Activated T-helper 9 cell treated with anti-CD3 and anti-CD28 coated beads, Interleukin-2, amount 50 U/mL, for 16 hours (primary cell): ENCODE measurements at places on chromosomes 6 and 20.

GRCh38 chr6:117536317-117536716 lies 53.8 kb downstream of the DCBLD1 start:
- no peak for DNase-seq

- DNase-seq: no peak
These were observed 56.5 kb downstream of the ZNF831 start for GRCh38 chr20:59220161-59220560.

- no peak for DNase-seq
These were observed 21.0 kb downstream of the NOL7 start for GRCh38 chr6:13635948-13636658.

DNA sequence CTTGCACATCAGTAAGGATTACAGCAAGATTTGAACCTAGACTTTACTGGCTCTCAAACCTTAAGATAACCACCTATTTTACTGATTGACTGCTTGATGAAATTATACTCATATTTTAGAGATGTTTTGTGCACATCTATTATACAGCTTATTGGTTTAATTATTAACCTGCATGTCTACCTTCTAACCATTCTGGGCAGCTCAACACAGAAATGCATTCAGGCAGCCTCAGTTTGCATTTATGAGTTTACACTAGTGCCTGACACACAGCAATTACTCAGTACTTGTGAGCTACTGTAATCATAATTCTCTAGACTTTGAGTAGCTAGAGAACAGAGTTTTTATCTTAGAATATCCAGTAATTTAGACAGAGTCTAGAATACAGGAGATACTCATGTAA lies 273.9 kb upstream of the THEMIS start:
- no peak for DNase-seq

- no peak for DNase-seq
These were observed 263.4 kb downstream of the ARHGAP18 start for GRCh38 chr6:129446272-129447197.

DNA sequence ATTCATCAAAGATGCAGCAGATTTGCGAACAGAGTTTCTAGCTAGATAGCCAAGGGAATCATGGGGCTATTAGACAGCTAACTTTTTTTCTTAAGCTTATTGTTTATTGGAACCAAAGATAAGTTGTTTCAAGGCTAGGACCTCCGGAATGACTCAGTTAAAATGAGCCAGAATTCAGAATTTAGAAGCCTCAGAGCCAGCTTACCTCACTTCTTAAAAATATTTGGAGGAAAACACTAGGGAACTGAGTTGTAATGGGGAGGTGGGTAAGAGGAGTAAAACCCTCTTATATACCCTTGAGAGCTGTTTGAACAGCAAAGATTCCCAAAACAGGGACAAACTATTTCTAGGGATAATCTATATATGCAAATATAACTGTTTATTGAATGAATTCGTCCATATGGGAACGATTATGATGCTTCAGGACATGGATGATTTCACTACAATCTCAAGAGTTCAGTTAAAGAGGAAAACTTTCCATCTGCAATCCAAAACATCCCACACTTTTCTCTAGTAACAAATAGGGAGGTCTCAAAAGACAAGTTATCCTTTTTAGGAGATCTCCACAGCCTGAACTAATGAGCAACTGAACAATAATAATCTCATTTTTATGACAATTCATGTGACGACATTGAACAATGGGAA lies 12.6 kb upstream of the CARMIL1 start:
- no peak for DNase-seq

GRCh38 chr6:153084393-153084792 lies 46.7 kb downstream of the RGS17 start:
- no peak for DNase-seq

DNA sequence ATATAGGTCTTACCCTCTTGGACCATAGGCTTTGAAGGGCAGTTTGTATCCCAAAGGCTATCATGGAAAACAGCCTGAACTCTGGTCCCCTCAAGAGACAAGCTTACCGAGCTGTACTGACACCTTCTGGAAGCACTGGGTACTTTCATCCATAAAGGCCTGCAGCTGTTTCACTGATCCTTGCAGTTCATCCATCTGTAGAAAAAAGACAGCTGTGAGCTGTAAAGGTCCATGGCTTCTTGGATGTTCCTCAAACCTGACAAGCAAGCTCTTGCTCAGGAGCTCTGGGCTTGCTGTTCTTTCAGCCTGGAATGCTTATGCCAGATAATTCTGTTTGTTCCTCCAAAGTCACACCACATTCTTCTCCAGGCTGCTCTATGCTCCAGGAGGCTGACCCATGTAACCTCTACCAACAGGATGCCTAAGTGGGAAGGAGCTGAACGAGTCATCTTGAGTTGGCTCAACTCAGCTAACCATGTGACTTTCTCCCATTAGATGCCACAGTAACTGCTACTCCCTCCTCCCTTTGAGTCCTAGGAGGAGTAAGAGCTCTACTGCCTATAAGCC lies 8.8 kb upstream of the NDRG3 start:
- peak; percentile 11 for DNase-seq

- DNase-seq: no peak
These were observed 12.7 kb downstream of the IGF2R start for GRCh38 chr6:159981403-159982245.

GRCh38 chr6:168542301-168542700 lies 101.3 kb downstream of the SMOC2 start:
- DNase-seq: no peak

GRCh38 chr20:47758517-47759450 lies 26.5 kb downstream of the SULF2 start:
- DNase-seq: no peak

- no peak for DNase-seq
These were observed 76.0 kb downstream of the THBS2 start for GRCh38 chr6:169177516-169178166.

DNA sequence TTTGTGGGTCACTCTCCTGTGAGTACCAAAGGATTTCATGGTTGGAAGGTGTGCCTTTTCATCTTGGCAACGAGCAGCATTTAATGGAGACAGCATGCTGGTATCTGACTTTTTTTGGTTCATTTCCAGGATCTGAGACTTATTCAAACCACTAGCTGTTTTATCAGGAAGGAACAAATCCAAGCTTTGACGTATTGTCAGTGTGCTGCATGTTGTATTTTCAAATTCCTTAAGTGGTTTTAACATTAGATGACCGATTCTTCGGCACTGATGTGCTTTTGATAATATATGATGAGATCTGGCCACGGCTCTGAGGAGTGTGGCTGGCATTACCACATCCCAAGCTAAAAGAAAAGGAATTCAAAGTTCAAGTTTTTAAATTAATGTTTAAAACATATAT lies 6.4 kb downstream of the RMND1 start:
- DNase-seq: no peak

DNA sequence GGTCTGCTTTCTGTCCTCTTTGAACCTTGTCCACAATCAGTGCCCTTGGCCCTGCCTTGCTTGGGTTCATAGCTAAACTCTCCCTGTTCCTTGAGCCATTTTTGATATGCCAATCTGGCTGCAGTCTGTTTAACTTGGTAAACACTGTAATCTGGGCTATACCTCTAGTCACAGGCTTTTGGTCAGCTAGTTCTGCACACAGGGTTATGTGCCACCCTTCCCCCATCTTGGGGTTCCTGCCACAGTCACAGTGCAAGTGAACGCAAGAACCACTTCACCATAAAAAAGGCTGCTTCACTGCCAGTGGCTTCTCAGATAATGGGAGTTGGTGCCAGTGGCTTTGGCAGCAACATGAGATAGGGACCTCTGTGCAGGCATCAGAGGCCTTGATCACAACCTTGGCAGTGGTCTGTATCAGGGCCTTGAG lies 10.9 kb upstream of the ATRN start:
- DNase-seq: no peak

GRCh38 chr6:11605507-11605905 lies 68.0 kb downstream of the TMEM170B start:
- DNase-seq: no peak

DNA sequence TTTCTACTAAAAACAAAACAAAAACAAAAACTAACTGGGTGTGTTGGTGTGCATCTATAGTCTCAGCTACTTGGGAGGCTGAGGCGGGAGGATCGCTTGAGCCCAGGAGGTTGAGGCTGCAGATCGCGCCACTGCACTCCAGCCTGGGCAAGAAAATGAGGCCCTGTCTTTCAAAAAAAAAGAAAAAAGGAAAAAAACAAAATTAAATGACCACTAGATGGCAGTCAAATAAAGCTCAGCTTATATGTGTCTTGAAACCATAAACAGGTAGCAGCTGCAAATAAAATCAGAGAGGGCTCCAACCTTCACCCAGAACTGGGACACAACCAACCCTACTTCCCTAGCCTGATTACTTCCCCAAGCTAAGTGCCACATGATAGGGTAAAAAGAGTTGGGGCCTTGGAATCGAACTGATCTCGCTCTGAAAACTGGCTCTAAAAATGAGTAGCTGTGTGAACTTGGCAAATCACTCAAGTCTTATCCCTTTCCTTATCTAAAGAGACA lies 67.1 kb upstream of the ADGRF4 start:
- no peak for DNase-seq

DNA sequence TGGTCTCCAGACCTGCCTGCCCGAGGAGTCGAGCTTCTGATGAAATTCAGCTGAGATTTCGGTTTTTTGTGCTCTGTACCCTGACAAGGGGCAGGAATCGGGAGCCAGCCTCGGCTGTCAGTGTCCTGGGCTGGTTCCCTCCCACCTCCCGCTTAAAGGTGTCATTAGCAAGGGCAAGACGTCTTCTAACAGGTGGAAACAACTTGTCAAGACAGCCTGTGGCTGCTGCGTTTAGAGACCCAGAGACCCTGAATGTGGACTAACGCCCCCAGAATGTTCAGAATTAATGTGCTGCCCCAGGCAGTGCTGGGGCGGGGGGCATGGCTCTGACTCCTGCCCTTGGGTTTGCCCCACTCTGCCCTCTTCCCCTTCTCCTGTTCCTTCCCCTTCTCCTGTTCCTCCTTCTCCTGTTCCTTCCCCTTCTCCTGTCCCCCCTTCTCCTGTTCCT lies 69.7 kb downstream of the PHACTR3 start:
- DNase-seq: no peak

- DNase-seq: no peak
These were observed 53.9 kb downstream of the FAM120B start for GRCh38 chr6:170360476-170360875.

DNA sequence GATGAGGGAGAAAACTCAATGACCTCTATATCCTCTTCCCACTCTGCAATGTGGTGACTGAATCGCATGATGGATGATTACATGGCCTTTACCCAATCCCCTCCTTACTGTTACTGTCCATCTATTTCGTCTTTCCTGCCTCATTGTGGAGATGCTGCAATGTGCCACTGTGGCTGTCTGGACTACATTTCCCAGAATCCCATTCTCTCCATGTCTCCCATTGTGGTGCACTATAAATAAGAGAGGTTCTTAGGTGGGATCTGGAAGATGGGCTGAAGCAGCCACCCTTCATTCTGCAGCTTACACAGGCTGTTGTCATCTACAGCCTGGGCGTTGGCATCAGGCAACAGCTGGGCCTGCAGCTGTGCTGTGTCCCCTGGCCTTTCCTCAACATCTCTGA lies 233.6 kb downstream of the PRKN start:
- DNase-seq: no peak

DNA sequence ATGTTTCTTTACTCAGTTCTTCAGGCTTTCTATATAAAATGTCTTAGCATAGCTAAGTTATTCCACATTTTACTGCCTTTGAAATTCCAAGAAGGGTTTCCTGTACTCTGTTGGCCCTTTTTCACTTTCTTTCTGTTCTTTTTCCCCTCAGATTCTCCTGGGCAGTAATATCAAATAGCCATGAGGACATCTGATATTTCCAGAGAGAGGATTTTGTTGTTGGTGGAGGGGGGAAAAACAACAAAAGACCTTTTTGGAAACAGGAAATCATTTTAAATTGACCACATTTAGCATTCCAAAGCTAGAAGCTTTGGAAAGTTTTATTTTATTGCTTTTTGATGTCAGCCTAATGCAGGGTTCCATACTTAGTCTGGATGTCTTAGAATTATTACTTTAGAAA lies 445.4 kb downstream of the GJA1 start:
- DNase-seq: no peak

DNA sequence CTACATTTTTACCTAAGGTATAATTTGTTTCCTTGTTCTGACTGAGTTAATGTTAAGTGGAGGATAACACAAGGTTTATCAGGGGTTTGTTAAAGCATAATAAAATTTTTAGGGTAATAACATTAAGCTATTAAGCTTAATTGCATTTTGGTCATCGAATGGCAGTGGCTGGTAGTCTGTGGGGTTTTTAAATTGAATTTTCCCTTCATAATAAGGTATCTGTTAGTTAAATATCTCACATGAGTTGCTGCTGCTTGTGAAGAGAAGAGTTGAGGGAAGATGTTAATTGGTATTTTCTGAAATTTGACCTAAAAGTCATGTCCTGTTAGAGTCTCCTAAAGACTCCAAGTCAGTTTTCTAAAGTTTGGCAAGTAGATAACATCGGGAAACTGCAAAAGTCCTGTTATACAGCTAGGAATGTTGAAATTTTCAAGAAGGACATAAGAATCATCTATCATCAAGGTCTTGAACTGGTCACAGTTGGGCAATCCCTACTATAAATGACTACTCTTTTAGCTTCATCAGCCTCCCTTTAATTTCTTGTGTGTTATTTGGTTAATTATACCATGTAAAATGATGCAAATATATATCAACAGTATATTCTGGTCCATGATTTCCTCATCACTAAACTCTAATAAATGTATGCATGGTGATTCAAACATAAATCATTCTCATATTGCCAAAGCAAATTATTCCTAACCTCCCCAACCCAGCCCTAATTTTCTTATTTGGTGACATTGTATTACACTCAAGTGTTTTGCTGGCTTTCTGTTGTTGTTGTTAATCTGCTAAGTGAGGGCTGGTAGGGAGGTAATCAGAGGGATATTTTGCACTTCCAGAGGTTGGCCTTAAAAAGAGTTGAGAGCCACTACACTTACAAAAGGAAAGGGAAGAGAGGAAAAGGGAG lies 64.0 kb downstream of the MAP3K5 start:
- DNase-seq: no peak

DNA sequence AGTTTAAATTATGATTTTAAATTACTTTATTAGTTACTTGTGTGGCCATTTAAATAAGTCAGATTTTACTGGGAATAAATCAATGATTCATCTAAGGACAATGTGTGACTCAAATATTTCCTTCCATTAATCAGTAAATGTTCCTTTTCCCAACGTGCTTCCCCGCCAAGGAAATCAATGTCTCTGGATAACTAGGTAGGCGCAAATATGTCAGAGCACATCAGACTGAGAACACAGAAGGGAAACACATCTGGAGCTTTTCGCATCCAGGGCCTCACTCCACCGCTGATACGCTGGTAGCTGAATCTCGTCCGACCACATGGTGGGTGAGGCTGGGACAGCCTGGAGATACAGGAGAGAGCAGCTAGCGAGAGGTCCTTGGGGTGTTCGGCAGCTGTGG lies 56.4 kb upstream of the RPS6KA2 start:
- DNase-seq: no peak

DNA sequence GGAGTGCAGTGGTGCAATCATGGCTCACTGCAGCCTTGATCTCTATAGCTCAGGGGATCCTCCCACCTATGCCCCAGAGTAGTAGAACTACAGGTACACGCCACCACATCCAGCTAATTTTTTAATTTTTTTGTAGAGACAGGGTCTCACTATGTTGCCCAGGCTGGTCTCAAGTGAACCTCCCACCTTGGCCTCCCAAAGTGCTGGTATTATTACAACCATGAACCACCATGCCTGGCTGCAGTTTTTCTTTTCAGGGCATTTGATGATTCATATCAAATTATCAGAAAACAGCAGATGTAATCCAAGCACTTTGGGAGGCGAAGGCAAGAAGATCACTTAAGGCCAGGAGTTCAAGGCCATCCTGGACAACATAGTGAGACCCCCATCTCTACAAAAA lies 88.4 kb upstream of the JARID2 start:
- no peak for DNase-seq
